ENCODE measurements at places on chromosomes 4 and X. TPM values are rescaled to one million over a fixed set of nuclear protein-coding genes. Genes with fewer than 3 reads are reported as not detected.
A peak's percentile ranks its signal among the peaks of the same experiment; 100 is the strongest.

- DNase-seq, result no peak
Observed at GRCh38 chr4:55386073-55386472, 9.7 kb upstream of the TMEM165 start.

DNA sequence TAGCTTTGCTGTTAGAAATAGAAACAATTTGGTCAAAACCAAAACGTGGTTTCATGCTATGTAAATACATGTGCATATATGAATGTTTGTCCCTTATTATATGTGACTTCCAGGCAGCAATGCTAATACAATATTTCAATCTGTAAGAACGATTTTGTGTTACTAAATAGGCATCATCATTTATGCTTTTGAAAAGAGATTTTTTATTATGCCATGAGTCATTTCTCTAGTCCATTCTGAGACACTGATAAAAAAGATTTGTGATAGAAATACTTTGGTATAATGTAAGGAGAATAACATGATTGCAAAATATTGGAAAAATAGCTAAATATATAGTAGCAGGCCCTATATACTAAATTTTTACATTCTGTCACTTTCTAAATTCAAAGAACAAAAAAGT, 28.9 kb downstream of the SYNPO2 start:
- no peak for DNase-seq

GRCh38 chr4:77156912-77157858, at the start of gene CCNG2:
Gene CCNG2 (plus strand): TSS chr4:77157207. CDS start chr4:77158533, 1,326 bp downstream.
- peak; percentile 91 for DNase-seq

- no peak for DNase-seq
Observed at GRCh38 chr4:144650311-144651005, 4.5 kb downstream of the HHIP start.

The TFDP3 gene
- total RNA-seq, result not detected

GRCh38 chr4:37146260-37146659, 98.3 kb upstream of the NWD2 start:
- DNase-seq, result no peak

DNA sequence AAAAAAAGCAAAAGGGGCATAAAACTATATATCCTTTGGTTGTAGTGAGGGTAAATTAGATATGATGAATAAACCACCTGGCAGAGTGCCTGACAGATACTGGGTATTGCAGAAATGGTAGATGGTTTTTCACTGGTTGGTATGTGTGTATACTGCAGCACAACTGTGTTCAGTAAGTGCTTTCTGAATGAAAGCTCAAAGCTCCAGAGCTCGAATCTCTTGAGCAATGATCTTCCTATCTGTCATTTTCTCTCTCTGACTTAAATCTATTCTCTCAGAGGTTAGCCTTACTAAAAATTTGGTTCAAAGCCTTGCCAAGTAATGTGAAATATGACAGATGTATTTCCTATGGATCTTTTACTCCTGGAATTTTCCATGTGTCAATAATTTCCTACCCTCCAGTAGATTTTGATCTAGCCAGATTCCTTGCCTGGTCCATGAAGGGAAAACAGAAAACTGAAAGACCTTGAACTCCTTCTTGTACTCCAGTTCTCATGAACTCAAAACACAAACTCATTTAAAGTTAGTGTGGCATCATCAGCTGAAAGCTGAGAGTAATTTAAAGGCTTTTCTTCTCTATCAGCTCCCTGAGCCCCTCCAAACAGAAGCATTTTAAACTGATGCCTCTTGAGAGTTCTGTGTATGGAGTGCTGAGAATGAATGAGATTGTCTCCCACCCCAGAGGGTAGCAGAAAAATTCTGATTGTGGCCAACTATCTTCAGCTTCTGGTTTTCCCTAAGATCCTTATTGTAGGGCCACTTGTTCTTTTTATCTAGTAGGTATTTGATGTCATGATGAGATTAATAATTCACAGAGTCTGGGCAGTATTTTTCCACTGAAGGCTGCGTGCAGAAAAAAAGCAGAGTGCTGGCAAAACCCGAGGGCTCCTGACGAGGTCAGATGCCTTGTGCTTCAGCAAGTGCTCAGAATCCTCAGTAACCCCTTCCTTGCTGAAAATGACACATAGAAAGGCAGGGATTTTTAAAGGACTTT, 363.4 kb upstream of the BOD1L1 start:
- DNase-seq, result no peak

DNA sequence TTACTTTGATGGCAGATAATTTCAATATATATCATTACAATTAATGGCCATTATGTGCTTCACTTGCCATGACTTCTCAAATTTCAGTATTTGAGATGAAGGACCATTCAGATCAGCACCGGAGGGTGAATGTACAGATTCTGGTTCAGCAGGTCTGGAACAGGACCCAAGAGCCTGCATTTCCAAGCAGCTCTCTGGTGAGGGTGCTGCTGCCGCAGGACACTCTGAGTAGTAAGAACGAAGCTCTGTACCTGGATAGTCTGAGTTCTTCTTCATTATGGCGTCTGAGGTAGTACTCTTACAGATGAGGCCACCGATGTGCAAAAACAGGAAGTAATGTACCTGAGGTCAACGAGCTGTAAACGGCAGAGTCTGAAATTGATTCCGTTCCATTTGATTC, 228.2 kb downstream of the FBXW7 start:
- no peak for DNase-seq

DNA sequence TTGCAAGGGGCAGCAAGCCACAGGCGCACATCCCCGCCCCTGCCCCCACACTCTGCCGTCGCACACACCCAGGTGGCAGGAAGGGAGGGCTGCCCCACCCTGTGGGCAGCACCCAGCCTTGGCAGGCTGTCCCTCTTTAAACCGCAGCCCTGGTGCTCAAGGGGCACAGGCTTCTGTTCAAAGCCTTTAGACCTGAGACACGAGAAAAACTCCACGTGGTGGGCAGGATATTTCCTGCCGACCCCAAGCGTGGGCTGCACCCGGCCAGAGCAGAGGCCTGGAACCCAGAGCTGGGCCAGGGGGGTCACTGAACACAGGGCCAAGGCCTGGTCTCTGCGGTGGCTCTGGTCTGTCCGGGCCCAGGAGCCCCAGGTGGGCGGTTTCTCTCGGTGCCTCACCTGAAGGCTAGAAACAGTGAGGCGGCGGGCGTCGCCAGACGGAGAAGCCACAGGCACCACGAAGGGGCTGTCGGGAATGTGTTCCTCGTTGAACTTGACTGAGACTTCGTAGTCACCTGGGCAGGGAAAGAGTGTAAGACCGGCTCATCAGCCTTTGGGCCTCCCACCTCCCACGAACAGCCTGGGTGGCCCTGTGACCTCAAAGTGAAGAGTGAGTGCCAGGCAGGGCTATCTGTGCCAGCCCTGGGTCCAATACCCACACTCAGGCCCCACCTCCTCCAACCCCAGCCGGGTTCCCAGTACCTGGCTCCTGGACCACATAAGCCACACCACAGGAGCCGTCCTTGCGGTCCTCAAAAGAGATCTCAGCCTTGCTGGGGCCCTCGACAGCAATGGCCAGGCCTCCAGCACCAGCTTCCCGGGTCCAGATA, 23.0 kb downstream of the FLNA start:
- DNase-seq, result peak; percentile 24

- no peak for DNase-seq
Observed at GRCh38 chr4:89136525-89136924, 25.2 kb downstream of the TIGD2 start.

DNA sequence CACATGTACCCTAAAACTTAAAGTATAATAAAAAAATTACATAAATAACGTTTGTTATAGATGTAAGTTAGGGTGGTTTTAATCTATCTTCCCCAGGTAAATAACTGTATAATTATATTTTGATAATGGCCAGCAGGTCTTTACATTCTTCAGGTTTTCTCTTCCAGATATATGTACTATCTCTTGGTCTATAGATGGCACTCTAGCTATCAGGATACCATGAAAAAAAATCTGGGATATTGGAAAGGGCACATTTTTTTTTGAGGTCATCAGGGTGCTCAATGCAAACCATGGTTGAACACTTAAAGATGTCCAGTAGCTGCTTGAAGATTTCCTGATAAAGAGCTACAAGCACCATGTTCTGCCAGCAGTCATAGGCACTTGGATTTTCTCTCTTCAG, 15.6 kb upstream of the ADH4 start:
- DNase-seq, result no peak

The ASB9 gene
- total RNA-seq, result not detected

DNA sequence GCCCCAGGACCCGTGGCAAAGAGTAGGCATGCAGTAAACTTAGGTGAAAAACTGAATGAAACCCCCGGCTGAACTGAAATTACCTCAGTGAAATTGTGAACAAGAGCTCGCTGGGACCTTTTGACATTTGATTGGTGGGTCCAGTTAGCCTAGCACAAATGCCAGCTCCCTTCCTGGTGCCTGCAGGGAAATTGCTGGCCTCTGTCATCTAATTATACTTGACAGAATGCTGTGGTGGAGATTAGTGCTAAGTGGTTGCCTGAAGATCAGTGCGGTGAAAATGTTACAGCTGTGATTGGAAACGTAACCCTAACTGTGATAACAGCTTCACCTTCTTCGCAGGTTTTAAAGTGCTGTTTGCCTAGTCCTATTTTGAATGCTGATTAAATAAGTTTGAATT, 43.0 kb downstream of the ADD1 start:
- DNase-seq, result no peak

GRCh38 chrX:46913667-46914066, 1.4 kb downstream of the JADE3 start:
- DNase-seq, result no peak

- no peak for DNase-seq
Observed at GRCh38 chr4:86530183-86530582, 63.9 kb upstream of the PTPN13 start.

- no peak for DNase-seq
Observed at GRCh38 chrX:5163663-5164062, 1065.0 kb downstream of the NLGN4X start.

The QDPR gene
- total RNA-seq, result 31.6 TPM

GRCh38 chr4:33061727-33062126, 2341.6 kb downstream of the PCDH7 start:
- DNase-seq, result no peak

DNA sequence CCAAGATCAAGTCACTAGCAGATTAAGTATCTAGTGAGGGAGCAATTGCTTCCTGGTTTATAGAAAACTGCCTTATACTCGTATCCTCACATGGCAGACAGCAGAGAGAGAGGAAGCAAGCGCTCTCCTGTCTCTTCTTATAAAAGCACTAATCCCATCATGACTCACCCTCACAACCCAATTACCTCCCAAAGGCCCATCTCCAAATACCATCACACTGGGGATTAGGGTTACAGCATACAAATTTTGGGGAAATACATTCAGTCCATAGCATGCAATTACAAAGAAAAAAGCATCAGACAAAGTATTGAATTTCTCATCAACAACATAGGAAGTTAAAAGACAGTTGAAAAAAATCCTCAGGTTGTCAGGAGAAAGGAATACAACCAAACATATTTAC, 292.6 kb downstream of the IQCM start:
- DNase-seq, result no peak

- no peak for DNase-seq
Observed at GRCh38 chrX:91389026-91389425, 45.6 kb upstream of the PABPC5 start.

The CXCL11 gene
- not detected for total RNA-seq

DNA sequence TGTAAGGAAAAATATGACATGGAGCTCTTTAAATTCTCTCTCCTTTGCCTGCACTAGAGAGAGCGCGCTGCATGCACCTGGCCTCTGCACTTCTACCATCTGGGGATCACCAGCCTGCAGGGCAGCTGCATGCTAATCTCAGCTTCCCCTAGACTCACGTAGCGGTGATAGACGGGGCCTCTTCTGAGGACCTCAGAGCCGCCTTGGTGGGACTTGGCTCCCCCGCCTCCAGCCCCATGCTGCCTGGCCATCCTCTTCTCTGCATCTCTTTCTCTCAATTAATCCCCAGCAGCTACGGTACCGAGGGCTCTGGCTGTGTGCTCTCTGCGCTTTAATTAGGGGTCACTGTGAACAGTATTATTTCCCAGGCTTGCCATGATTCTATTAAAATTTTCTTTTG, 52.8 kb upstream of the PSAPL1 start:
- no peak for DNase-seq

The POLN gene
- total RNA-seq, result 2.1 TPM

GRCh38 chr4:176360446-176360845, 40.7 kb downstream of the SPCS3 start:
- DNase-seq, result no peak

DNA sequence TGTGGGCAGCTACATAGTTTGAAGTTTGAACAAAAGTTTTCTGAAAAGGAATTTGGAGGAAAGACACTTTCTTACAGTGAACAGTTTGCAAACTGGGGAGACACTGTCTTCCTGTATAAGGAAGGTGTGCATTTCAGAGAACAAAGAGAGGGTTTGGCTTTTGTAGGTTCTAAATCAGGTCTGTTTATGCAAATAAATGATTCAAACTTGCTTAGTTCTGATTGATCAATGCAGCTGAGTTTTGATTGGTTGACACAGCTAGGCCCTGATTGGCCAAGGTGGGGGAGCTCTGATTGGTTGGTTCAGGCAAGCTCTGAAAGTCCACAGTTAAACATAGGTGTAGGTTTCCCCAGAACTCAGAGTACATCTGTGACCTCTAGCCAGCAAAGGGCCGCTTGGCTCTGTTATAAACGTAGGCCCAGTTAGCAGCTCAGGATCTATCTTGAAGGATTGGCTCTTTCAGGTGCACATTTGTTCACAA, 63.0 kb upstream of the ENPP6 start:
- DNase-seq, result peak; percentile 59

Data from activated CD8-positive, alpha-beta T cell treated with anti-CD3 and anti-CD28 coated beads for 36 hours (primary cell).